Amniotic epithelial cell (primary cell): ENCODE measurements at places on chromosomes 2 and 18.

- DNase-seq = no peak
These were observed 58.7 kb upstream of the RMDN2 start for GRCh38 chr2:37866171-37866934.

DNA sequence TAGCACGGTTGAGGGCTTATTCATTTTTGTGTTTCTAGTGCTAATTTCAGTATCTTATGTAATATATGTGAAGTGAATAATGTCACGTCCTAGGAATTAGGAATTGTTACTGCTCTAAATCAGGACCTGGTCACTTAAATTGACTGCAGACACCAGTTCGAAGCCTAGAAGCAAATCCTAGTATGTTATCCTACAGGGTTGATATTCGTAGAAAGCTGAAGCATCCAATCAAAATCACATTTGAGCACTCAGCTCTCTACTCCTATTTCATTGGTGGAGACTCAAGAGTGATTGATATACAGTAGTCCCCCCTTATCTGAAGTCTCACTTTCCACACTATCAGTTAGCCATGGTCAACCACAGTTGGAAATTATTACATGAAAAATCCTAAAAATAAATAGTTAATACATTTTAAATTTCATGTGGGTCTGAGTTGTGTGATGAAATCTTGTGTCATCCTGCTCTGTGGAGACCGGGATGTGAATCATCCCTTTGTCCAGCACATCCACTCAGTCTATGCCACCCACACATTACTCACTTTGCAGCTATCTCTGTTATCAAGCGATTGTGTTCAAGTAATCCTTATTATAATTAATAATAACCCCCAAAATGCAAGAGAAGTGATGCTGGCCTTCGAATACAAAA, 35.2 kb upstream of the SCN9A start:
- peak; percentile 97 for DNase-seq

DNA sequence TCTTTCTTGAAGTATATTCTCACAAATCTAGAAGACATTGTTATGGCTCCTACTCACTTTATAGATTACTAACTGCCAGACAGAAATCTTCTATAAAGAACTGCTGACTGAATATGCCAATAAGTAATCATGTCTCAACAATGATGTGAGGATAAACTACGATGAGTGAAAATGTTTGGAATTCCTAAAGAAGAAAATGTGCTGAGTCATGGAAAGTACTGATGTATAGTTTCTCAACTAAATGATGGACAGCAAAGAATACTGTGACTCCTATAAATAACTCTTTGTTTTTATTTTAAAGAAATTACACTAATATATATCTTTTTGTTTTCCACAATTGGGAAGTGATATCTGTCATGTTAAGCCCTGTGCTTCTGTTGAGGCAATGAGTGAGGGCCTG, 232.9 kb downstream of the LNPK start:
- DNase-seq = no peak

- peak; percentile 90 for DNase-seq
These were observed 127.8 kb downstream of the COPS8 start for GRCh38 chr2:237213315-237214022.

GRCh38 chr2:233047206-233047605, 12.9 kb upstream of the INPP5D start:
- no peak for DNase-seq
